GM12891 (cell line): ENCODE measurements at places on chromosomes 6 and 20.

- DNase-seq, result no peak
These were observed 9.9 kb upstream of the KIF25 start for GRCh38 chr6:167987396-167988153.

DNA sequence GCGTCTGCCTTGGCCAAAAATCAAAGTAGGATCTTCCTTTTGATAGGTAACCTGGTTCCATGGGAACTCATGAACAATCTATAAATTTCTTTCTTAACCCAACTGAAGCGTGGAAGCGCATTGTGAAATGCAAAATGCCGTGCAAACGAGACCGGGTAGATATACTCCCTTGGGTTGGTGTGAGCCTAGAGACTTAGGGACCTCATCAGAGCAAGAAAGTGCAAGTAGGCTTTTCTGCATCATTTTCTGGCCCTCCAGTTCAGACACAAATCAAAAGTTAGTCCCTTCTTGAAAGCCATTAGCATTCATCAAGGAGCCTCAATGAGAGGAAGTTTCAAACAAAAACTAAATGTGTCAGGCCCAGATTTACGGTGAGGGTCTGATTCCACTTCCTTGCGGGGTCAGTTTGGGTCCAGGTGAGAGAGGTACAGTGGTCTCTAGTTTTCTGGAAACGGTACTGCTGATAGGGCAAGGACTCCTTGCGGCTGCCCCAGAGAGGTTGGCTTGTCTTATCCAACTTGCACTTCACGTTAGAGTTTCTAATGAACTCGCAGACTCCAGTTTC, 5.3 kb upstream of the ZNF184 start:
- no peak for DNase-seq

DNA sequence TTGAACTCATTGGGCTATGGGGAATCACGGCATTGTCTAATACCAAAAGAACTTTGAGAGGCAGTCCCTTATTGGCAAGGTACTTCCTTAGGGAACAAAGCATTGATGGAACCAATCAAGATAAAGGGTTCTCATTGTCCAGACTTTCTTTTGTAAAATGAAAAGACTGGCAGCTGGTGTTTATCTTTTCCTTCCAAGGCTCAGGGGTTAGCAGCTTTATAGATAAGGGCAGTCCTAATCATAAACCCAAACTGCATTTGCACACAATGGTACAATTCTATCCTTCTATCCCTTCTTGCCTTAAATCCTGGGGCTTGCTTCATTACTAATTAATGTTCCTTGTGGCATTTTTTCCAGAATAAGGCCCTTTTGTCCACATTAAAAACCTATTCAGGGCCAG, 28.6 kb downstream of the CDK19 start:
- no peak for DNase-seq

- no peak for DNase-seq
These were observed 141.3 kb upstream of the CENPW start for GRCh38 chr6:126198631-126199030.

DNA sequence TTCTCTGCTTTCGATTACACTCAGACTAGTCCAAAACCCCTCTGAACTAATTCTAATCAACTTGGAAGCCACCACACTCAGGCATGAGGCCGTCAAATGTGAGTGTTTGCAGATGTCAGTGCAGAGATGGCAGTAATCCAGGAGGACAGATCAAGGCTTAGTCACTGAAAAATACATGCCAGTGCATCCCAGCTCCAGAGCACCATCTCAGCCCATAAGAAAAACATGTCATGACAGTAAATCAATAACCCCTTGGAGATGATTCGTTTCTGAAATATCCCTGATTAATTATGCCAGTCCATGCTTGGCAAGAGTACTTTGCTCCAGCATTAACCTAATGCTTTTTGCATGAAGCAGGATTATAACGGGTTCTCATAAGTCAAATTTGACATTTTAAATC, 179.5 kb downstream of the ADAT2 start:
- no peak for DNase-seq

- no peak for DNase-seq
These were observed 238.4 kb downstream of the LY86 start for GRCh38 chr6:6826961-6827360.

DNA sequence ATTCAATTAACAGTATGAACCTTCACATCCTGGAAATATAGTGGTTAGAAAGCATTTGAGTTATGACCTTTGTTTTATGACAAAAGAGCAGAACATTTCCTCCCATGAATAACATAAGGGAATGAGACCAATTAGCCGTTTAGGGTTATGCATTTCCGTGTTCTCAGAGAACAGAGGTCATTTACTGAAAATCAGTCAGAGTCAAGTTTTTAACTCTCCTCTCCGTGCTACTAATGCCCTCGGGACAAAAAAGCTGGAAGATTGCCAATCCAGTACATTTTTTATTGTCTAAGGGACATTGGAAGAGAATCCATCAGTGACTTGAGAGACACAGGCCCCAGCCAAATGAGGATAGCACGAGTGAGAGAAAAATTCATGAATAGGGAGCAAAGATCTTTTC, 632.7 kb downstream of the RFPL4B start:
- no peak for DNase-seq
